ENCODE measurements at places on chromosomes 6 and 20. TPM values are rescaled to one million over a fixed set of nuclear protein-coding genes. Genes with fewer than 3 reads are reported as not detected.

Gene AIF1
- total RNA-seq = not detected

Gene KCNG1
- total RNA-seq = 3.7 TPM

Gene SLC17A3
- not detected for total RNA-seq

Gene NKX2-2
- not detected for total RNA-seq

Gene RIPPLY2
- not detected for total RNA-seq

Gene CD93
- total RNA-seq = not detected

Gene CBLN4
- not detected for total RNA-seq

Gene KIF6
- 11.6 TPM for total RNA-seq

Gene LKAAEAR1
- total RNA-seq = 1.9 TPM

Gene DLL1
- total RNA-seq = 0.36 TPM

Gene SS18L1
- total RNA-seq = 12.7 TPM

Gene HLA-DQB1
- total RNA-seq = 1.7 TPM

Gene IL20RA
- not detected for total RNA-seq

Gene SAMD5
- total RNA-seq = 2.1 TPM

Gene SNAP25
- total RNA-seq = 2.3 TPM

Gene TMEM200A
- not detected for total RNA-seq

Gene ENPP5
- 0.15 TPM for total RNA-seq

Gene DOK5
- 5.5 TPM for total RNA-seq

Gene BMP7
- total RNA-seq = 0.36 TPM

Gene KIAA1755
- total RNA-seq = 1.7 TPM

Gene SPDEF
- not detected for total RNA-seq

Gene NRN1
- total RNA-seq = not detected

Gene CARMIL1
- 43.3 TPM for total RNA-seq

Gene RNF39
- total RNA-seq = not detected

Gene GTF3C6
- 69.6 TPM for total RNA-seq

Gene PNRC1
- total RNA-seq = 31.0 TPM

Gene GPR63
- 0.34 TPM for total RNA-seq
